ENCODE measurements at places on chromosomes 13 and 19.

GRCh38 chr13:20580257-20580656 is 13.3 kb downstream of the IFT88 start:
- no peak for DNase-seq

- DNase-seq = no peak
Measured at GRCh38 chr19:34598217-34599155, 78.5 kb downstream of the SCGB2B2 start.

DNA sequence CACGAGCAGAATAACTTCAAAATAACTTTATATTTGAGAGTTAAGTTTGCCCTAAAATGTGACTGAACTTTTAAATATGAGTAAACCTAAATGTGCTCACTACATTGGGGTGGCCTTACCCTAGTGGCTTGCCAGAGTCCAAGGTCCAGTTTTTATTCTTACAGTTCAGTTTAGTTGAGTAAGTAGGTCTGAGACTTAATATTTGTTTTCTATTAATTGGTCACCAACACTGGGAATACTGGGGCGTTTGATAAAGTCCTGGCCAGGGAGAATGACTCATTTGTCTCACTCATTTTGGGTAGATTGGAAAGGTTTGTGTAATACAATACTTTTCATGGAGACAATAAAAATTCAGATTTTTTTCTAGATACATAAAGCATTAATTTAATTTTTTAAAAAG is 127.8 kb upstream of the SPATA13 start:
- no peak for DNase-seq

DNA sequence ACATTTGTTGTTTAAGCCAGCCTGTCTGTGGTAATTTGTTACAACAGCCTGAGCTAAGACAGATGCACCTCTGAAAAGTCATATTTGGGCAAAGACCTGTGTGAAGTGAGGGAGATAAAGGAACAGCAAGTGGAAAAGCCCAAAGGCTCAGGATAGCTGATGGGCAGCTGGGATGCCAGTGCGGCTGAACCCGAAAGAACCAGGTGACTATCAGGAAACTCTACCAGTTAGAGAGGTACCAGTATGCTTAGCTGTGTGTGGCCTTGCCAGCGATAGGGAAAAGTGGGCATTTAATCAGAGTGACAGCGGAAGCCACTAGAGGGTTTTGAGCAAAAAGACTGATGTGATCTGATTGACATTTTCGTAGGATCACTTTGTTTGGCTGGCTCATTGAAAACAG is 764.8 kb upstream of the GPC6 start:
- DNase-seq = no peak

DNA sequence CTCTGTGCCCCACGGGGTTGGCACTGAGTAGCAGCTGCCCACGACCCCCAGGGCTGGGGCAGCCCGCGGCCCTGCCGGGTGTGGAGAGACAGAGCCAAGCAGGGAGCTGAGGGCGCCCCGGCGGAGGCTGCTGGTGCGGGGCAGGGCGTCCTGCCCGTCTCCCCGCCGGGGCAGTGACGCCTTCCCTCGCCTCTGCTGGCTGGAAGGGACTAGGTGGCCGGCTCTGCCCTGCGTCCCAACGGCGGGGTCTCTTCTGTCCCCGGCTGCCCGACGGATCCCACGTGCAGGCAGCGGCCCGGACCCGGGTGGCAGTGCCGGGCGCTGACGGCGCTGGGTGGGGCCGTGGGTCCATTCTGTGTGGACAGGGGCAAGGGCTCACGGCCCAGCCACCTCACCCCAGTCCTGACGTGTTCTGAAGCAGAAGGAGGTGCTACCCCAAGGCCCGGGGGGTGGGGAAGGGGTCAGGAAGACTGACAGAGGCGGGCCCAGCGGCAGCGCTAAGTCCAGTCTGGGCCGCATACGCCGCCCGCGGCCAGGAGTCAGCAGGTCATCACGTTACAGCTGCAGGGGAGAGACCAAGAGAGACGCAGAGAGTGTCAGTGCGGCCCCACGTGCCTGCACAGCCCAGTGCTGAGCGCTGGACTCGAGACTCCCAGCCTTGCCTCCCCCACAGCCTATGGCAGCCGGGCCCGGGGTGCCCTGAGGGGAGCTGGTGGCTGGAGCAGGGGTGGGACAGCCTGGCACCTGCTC is 15.1 kb upstream of the PLPP2 start:
- DNase-seq = no peak

- no peak for DNase-seq
Measured at GRCh38 chr13:52348071-52348470, 57.9 kb downstream of the THSD1 start.

DNA sequence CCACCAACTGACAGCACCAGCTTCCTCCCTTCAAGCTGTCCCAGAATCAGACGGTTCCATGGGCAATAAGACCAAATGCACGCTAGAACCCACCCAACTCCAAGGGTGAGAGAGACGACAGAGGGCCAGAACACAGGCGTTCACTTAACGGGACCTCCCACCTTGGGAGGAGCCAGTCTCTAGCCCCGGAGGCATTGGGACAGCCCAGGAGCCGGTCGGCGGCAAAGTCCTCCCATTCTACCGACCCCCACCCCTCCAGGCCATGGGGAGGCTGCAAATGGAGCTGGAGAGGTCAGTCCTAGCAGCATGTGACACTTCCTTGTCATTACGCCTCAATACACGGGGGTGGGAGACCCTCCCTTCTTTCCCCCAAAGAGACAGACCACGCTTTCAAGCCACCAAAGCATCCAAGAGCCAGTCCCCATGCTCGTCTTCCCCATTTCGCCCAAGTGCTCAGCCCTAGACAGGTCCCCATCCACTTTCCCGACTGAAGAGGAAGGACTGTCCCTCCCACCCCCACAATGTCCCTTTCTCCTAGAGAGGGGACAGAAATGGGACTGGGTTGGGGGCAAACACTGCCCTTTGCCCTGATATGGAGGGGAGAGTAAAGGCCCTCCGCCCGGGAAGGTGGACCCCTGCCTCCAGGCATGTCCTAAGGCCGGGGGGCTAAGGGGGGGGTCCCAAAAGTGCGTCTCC is 964 bp downstream of the KHSRP start:
- peak; percentile 38 for DNase-seq

GRCh38 chr19:14505488-14506239 is 9.7 kb upstream of the GIPC1 start:
- DNase-seq = no peak

DNA sequence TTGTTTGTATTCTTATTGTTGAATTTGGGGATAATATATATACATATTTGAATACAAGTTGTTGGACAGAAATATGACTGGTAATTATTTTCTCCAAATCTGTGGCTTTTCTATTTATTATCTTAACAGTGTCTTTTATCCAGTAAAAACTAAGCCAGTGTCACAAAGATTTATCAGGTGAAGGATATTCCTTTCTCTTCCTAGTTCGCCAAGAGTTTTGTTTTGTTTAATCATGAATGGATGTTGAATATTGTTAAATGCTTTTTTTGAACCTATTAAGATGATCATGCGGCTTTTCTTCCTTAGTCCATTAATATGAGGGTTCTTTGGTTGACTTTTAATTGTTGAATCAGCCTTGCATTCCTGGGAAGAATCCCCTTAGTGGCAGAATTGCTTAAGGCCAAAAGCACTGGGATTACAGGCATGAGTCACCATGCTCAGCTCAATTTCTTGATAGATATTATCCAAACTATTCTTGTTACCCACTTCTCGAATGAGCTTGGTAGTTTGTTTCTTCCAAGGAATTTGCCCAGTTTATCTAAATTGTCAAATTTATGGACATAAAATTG is 53.3 kb downstream of the TEX26 start:
- no peak for DNase-seq
